ENCODE measurements at places on chromosomes 7 and 10.

- peak; percentile 13 for DNase-seq
Observed at GRCh38 chr10:126576336-126576735, 94.2 kb downstream of the C10orf90 start.

GRCh38 chr10:44962870-44963738, 3.5 kb downstream of the RASSF4 start:
- no peak for DNase-seq

- no peak for DNase-seq
Observed at GRCh38 chr7:5635006-5635405, 146.5 kb downstream of the RNF216 start.

GRCh38 chr10:13839430-13839990, 252.7 kb downstream of the PRPF18 start:
- DNase-seq, result peak; percentile 78

GRCh38 chr10:33422471-33423153, 88.1 kb upstream of the NRP1 start:
- no peak for DNase-seq

- DNase-seq, result peak; percentile 71
Observed at GRCh38 chr10:114868870-114869519, 47.4 kb downstream of the FHIP2A start.

DNA sequence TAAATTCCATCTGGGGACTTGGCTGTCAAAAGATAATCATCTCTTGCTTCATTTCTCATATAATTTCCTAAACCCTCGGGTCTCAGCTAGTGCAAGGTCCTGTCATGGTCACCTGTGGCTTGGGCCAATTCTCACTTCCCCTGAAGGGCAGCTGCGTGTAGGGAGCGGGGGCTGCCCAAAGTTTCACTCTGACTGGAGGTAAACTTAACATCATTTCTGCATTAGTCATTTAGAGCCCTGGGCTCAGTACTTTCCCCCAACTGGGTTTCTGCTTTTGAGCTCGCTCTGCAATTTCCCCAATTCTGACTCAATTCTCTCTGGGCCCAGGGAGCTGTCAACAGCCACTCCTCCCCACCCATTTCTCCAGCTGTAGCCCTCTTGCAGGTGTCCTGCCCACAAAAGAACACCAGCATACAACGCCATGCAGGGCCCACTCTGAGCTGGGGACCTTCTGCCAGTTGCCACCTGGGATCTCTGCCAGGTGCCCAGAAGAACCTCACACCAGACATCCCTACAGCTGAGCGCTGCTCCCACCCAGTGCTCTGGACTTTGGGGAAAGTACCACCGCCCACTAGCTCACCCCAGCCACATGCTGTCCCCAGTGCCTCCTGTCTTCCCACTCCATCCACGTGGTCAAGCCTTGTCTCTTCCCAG, 37.9 kb downstream of the VOPP1 start:
- DNase-seq, result peak; percentile 68

- no peak for DNase-seq
Observed at GRCh38 chr10:1829712-1830111, 92.4 kb upstream of the ADARB2 start.

- no peak for DNase-seq
Observed at GRCh38 chr10:72728462-72728861, 36.5 kb downstream of the MCU start.

GRCh38 chr7:127845522-127846214, 185.6 kb downstream of the LRRC4 start:
- DNase-seq, result peak; percentile 9

GRCh38 chr7:116139807-116140206, 70.5 kb upstream of the TES start:
- DNase-seq, result peak; percentile 46

DNA sequence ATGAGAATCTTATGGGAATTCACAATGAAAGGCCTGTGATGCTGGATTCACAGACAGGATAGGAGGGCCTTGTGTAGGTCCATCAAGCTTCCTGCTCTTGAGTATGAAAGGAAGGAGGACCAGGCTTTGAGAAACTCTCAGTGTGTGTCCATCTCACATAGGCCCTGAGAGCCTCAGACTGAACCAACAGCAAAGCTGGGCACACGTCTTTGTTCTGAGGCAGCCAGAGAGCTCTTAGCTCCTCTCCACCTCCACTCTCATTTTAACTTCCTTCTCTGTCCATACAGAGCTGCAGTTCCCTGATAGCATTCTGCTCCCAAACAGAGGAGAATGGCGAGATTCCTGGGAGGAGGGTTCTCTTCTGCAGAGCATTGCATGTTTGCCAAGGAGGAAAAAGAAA, 515.6 kb downstream of the CALN1 start:
- DNase-seq, result no peak

- DNase-seq, result no peak
Observed at GRCh38 chr7:16323313-16323712, 98.0 kb downstream of the CRPPA start.

- peak; percentile 83 for DNase-seq
Observed at GRCh38 chr10:47458466-47459154, 25.3 kb downstream of the ANXA8 start.

- no peak for DNase-seq
Observed at GRCh38 chr10:1020958-1021357, 4.7 kb downstream of the IDI2 start.

GRCh38 chr7:105268511-105269392, 120.0 kb downstream of the SRPK2 start:
- DNase-seq, result peak; percentile 81

GRCh38 chr10:101217450-101218281, 11.6 kb downstream of the LBX1 start:
- DNase-seq, result no peak

DNA sequence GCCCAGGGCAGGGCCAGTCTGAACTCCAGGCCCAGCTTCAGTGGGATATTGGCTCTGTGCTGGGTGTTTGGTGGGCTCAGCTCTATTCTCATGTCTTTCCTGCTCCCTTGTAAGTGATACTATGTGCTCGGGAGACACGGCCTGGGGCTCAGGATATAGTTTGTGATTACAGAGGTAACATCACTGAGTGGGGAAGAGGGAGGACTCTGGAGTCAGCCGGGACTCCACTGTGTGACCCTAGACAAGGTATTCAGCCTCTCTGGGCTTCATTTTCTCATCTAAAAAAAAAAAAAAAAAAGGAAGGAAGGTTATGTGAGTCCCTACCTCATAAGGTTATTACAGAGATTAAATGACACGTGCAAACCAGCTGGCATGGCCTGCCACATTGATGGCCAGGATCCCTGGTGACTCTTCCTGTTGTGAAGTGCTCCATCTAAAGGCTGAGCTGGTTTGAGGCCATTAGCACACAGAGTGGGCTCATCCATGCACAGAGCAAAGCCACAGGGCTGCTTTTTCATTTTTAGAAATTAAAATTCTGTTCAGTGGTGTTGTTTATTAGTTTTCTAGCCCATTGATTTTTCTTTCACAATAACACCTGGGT, 15.7 kb downstream of the SLC13A4 start:
- DNase-seq, result no peak

DNA sequence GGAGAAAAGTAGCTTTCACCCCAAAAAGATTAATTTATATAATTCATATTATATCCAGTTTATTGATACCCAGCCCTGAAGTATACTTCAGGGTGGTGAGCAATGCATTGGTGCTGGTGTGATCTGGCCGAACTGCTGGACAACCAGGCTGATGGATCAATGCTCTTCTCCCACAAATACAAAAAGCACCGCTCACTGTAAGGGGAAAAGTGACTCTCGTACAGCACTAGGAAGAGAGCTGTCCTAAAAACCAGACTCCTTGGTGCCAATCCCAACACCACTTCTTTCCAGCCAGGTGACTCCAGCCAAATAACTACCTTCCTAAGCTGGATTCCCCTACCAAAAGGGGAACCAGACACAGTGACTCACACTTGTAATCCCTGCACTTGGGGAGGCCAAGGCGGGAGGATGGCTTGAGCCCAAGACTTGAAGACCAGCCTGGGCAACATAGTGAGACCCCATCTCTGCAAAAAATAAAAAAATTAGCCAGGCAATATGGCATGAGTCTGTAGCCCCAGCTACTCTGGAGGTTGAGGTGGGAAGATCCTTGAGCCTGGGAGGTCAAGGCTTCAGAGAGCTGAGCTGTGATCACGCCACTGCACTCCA, 13.1 kb upstream of the TNPO3 start:
- no peak for DNase-seq

DNA sequence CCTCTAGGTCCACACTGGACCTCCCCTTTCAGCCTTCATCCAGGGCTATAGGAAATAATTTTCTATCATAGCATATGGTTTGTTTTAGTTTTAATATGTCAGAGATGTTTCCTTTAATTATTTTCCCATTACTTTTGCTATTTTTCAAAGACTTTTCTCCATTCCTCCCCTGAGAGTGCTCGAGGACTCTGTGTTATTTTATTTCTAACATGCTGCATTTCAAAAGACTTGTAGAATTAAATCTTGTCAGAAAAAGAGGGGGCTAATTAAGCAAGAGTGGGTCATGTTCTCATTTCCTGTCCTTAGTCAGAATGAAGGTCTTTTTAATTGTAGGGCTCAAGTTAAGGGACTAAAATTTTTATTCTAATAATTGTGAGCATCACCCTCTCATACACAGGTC, 71.6 kb upstream of the CTTNBP2 start:
- DNase-seq, result no peak
